ENCODE measurements at places on chromosomes 4 and X.

- DNase-seq: no peak
Measured at GRCh38 chr4:124067046-124067445, 645.5 kb downstream of the ANKRD50 start.

- DNase-seq: no peak
Measured at GRCh38 chrX:46152756-46153155, 392.5 kb downstream of the ZNF674 start.

DNA sequence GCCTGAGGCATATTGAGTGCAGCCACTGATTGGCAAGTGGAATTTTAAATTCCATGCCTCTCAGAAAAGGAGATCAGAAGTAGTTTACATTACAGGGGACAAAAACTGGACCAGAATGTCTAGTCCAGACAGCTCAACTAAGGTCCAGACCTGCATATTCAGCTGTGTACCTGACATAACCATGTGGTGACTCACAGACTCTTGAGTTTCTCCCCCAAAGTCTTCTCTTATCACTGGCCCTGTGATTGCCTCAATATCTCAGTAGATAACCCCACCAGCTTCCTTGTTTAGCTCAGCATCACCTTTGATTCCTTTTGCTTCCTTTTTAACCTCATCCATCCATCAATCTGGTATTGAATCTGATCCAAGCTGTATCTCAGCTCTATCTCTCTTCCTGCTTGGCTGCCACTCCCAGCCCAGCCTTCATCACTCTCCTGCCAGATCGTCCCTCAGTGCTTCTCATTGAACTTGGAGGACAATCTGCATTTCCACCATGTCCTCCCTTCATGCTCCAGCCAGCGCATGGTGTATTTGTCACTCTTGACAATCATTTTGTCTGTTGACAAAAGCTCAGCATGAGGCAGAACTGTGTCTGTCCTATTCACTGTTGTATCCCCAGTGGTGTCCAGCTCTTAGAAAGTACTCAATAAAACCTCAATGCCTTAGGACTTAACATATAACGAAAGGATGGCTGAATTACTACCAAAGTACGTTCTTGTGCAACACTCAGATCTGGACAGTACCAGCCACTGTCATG lies 27.8 kb upstream of the SLC2A9 start:
- no peak for DNase-seq

- DNase-seq: no peak
Measured at GRCh38 chr4:112492321-112492720, 23.7 kb downstream of the NEUROG2 start.

GRCh38 chr4:26787461-26788340 lies 72.9 kb upstream of the STIM2 start:
- no peak for DNase-seq

DNA sequence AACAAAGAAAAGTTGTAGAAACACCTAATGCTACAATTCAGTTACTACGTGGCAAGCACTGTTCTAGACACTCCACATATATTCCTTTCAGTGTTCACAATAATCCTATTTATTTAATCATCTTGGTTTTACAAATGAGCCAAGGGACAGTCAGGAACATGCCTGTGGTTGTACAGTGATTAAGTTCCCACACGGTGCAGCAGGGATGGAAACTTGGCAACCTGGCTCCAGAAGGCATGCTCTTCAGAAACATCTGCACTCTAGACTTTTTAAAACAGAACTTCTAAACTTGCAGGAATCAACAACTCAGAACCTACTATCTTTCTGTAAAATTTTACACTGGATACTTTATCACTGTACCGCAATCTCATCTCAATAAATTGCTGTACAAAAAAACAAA lies 32.1 kb downstream of the TAPT1 start:
- no peak for DNase-seq

DNA sequence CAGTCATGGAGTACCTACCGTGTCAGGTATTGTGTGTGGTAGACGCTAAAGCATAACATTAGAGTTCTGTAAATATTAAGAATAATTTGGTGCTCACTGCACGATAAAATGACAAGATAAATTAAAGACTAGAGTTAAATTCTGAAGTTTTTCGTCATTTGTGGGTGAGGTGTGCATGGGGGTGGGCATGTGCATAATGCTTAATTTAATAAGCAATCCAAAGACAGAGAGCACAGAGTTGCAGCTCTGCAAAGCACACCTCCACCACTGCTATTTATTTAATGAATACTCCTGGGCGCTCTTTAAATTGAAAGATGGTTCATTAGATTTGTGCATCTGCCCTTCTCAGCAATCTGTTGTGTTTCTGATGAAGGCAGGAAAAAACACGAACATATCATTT lies 62.6 kb downstream of the GATB start:
- DNase-seq: no peak

DNA sequence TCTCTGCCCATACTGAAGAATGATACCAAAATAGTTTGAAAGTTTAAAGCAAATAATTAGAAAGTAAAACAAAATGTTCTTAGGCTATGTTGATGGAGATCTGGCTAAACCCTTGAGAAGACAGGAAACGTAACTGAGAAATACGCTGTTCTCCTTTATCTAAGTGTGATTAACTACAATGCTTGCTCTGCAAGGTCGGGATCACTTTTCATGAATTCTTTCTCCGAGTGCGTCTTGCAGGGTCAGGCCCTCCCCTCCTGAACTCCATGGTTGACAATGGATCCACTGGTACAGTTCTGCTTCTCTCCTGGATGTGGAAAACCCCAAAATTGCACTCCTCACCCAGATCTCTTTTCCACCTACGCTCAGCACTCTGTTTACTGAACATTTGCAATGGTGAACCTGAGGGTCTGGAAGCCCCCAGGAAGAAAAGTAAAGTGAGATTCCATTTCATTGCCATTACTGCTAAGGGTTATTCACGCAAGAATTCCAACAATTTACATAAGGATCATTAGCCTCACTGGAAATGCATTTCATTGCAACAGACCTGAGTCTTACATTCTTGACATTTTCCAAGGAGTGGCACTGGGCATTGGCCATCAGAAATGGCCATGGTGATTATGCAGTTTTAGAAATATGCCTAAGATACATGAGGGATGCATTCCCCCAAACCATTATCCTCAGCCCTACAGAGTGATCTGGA lies 24.6 kb upstream of the WWC2 start:
- DNase-seq: no peak

DNA sequence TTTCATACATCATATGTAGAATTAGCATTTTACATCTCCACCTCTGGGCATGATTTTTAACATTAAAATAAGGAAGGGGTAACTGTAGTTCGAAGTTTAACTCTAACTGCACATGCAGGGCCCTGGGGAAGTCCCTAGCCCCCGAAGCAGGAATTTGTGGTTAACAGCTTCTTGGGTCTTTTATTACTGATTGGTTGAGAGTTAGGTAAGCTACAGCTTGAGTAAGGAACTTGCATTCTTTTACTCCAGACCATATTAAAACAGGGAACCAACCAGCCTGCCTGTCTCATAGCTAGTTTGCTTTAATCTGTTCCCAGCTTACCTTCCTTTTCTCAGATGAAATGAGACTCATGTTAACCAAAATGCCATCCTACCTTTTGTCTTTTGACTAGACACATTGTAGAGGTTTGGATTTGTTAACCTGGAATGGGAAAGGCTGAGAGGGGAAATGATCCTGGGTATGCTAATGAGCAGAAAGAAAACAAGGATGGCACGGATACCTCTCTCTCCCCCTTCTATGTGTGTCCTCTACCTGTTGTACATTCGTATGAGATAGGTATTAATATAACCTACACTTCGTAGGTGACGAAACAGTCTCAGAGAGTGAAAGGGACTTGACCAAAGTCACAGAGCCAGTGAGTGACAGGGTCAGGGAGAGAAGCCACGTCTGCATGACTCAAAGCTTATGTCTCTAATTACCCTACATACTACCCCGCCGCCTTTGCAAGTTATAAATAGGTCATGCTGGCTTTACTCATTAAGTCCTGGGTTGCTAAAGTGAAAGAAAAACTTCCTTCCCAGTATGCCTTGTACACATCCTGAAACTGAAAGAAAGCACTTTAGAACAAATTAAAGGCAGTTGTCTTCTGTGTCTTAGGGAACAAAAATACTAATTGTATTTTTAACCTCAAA lies 119.5 kb upstream of the AFF2 start:
- no peak for DNase-seq

- no peak for DNase-seq
Measured at GRCh38 chr4:25531272-25531671, 124.4 kb upstream of the SLC34A2 start.

DNA sequence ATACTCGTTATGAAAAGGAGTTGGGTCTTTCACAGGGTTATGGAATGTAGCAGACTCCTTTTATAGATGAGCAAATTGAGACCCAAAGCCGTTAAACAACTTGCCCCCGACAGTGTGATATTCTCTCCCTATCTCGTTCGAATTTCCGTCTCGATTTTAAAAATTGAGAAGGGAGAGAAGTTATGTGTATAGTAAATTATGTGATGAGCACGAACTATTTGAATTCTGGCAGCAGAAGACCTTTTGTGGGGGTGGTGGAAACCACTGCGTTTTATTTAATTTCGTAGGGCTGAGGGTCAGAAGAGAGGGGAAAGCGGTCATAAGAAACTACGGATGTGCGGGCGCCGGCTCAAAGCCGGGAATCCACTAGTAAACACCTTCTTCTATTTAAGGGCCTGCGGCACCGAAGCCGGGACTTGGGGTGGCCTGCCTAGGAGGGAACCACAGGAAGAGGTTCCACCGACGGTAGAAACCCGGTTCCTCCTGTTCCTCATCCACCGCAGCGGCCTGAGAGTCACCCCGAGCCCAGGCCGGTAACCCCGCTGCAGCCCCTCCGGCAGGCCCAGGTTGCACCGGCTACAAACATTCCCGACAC lies 1.5 kb upstream of the DDX3X start:
- DNase-seq: no peak

- no peak for DNase-seq
Measured at GRCh38 chrX:39161611-39162255, 360.5 kb downstream of the MID1IP1 start.

GRCh38 chrX:132609362-132609848 lies 120.6 kb upstream of the MBNL3 start:
- DNase-seq: no peak

GRCh38 chr4:183544109-183544508 lies 39.3 kb downstream of the ING2 start:
- no peak for DNase-seq

- no peak for DNase-seq
Measured at GRCh38 chr4:80967346-80967745, 63.2 kb upstream of the BMP3 start.

GRCh38 chrX:102708900-102709299 lies 3.3 kb upstream of the GPRASP2 start:
- no peak for DNase-seq

DNA sequence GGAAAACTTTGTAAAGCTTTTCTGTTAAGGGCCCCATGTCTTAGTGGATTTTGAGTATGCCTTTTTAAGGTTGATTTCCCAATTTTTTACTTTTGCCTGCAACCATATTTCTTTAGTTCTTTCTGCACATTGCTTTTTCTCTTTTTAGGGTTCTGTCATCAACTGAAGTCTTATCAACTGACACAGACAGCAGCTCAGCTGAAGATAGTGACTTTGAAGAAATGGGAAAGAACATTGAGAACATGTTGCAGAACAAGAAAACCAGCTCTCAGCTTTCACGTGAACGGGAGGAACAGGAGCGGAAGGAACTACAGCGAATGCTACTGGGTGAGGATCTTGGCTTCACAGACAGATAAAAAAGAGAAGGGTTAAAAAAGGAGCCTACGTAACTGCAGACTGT lies 27.8 kb downstream of the TAF1 start:
- no peak for DNase-seq

DNA sequence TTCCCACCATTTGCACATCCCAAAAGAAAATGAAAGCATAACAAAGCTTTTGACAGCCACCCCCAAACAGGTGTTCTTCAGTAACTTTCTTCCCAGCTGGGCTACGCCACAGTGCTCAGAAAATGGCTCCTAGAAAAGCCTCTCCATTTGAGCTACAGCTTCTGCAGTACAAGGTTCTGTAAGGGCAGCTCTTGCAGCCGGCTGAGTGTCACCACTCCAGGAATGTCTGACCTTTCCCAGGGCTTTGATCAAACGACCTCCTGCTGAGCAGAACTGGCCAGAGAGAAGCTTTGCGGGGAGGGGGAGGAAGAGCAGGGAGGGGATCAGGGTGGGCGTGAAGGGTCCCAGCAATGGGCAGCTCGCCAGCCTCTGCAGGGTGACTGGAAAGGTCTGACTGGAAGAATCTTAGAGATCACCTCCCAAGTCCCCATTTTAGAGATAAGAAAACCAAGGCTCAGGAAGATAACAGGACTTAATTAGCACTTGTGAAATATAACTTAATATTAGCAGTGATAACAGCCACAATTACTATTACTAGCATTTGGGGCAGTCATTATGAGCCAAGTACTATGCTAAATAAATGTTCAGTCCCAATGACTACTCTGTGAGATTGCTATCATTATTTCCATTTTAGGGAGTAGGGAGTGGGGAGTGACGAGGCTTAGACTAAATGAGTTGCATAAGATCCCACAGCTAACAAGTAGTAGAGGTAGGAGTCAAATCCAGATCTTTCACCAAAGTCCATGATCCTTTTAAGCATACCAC lies 51.1 kb downstream of the LEF1 start:
- DNase-seq: no peak

DNA sequence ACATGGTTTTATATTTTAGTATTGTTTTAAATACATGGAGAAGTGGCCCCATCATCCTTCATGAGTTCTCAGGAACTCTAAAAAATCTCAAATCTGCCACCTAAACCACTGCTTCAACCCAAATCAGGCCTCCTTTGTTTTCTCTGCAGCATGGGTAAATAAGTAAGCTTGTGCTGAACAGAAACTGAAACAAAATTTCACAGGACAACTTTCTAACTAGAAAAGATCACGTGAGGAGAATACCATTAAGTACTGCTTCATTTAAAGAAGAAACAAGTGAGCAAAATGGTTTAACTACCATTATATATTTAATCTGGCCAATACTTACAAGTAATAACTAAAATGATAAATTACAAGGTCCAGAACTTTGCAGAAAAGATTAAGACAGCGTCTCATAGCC lies 2.5 kb downstream of the ARAP2 start:
- DNase-seq: no peak

DNA sequence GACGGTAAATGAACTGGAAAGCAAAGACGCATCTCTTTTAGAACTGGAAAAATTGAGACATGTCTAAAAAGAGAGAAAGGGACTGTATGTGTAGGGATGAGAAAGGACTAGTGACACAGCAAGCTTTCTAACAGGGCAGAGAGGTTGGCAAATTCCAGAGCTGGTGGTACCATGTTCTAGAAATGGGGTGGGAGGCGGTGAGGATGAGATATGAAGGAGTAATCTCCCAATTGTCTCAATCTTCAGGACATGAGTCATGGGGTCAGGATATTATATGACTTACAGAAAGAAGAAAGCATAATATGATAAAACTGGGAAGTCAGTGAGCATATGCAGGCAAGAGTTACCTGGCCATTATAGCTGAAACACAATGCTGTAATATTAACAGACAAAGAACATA lies 14.2 kb downstream of the TAB3 start:
- DNase-seq: no peak

GRCh38 chrX:89034679-89035078 lies 287.7 kb downstream of the CPXCR1 start:
- no peak for DNase-seq

DNA sequence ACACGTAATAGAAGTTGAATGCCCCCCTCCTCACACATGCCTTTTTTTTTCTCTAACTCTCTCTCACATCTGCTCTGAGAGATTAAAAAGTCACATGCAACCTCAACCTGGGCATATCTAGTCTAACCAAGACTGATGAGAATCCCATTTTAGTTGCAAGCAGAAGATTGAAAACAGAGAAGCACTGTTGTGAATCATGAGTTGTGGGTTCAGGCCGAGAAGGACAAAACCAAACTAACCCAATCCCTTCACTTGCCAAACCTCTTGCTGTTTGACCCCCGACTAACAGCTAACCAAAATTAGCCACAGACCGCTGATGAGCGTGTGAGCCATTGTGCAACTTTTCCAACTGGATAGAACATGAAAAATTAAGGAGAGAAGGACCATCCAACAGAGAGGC lies 31.8 kb downstream of the CXCL1 start:
- no peak for DNase-seq
